Bronchial epithelial cell (primary cell): ENCODE measurements at places on chromosomes 3 and 15.

DNA sequence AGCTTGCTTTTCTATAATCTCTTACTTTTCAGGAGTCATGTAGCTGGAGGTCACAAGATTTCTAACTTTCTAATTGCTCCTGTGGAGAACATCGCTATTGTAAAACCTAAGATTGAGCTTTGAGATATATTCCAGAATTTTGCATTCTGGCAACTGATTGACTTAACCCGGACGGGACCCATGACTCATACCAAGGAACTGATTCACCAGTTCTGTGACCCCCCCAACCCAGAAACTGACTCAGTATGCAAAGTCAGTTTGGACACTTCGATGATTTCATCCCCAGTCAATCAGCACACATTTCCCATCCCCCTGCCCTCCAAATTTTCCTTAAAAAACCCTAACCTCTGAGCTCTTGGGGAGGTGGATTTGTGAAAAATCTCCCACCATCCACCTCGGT, 396.5 kb upstream of the GBE1 start:
- peak; percentile 83 for DNase-seq

DNA sequence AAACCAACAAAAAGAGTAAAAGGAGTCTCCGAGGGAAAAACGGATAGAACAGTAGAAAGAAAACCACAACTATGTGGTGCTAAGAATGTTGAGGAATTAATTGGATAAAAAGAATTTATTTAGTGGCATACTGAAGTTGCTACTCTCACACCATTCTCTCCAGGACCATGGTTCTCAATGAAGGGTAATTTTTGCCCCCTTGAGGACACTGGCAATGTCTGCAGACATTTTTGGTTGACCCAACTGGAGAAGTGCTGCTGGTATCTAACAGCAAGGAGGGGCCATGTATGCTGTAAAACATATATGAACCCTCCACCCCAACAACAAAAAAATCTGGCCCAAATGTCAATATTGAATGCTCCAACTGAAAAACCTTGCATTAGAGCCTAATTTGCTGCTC, 85.9 kb upstream of the CSPG5 start:
- DNase-seq = no peak

DNA sequence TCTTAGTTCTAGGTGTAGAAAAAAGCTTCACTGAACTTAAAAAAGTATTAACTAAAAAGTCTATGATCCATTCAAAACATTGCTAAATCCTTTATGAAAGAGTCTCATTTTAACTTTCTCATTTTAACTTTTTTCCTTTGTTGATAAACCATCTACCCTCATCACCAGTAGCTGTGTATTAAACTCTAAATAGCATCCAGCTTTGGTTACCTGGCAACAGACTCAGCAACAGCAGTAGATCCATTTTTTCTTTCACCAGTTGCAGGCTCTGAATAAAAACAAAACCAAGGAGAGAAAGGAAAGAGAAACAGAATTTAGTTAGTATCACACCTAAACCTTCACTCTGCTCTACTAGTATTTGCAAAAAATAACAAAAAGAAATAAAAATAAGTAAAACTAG, 51.6 kb downstream of the TP53BP1 start:
- peak; percentile 23 for DNase-seq

- no peak for DNase-seq
These were observed 447.8 kb downstream of the FHIT start for GRCh38 chr3:60803216-60804173.

DNA sequence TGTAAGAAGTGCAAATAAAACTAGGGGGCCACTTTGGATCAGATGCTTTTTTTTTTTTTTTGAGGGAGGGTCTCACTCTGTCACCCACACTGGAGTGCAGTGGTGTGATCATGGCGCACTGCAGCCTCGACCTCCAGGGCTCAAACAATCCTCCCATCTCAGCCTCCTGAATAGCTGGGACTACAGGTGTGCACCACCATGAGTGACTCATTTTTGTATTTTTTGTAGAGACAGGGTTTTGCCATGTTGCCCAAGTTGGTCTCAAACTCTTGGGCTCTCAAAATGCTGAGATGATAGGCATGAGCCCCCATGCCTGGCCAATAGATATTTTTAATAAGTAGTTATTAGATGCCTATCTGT, 20.8 kb downstream of the CCR1 start:
- DNase-seq = no peak

- DNase-seq = no peak
These were observed 155.0 kb upstream of the STRIT1 start for GRCh38 chr3:155448531-155448930.

GRCh38 chr15:29942143-29942542, 119.9 kb upstream of the TJP1 start:
- DNase-seq = no peak

- DNase-seq = no peak
These were observed 8.3 kb downstream of the MUC4 start for GRCh38 chr3:195803289-195803908.

- peak; percentile 2 for DNase-seq
These were observed 20.9 kb downstream of the KBTBD8 start for GRCh38 chr3:67018789-67019526.

DNA sequence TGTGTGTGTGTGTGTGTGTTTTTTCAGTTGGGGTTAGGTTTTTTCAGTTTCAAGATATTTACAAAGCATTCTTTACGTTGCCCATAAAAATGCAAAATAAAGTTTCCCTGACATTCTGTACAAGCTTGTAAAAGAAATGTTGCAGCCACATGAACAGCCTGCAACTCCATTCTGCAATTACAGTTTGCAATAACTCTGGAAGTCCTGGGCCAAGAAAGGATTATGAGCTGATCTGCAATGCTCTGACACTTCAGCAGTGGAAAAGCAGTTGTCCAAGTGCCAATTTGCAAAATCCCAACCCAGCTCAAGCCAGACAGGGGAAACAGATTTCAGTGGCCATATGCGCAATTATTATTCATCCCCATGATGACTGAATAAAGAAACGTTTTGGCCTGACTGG, 322.1 kb downstream of the MEX3B start:
- no peak for DNase-seq

DNA sequence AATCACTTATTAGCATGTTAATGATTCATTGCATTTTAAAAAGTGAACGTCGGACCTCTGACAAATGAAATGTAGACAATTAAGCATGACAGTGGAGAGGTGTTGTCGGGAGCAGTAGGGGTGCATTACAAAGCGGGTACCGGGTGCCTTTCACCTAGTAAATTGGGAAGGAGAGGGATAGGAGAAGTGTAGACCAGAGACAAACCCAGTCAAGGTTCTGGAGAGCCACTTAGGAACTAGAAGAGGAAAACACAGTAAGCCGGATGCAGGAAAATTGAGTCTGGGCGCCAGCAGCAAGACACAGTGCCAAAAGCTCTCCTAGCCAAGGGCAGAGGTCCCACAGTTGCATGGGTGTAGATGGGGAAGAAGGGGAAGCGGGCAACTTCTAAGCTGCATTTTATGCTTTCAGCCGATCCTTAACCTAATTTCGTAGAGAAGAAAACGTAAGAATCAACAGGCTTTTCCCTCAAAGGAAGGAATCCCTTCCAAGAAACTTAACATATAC, 3.1 kb upstream of the CERS3 start:
- DNase-seq = no peak

- no peak for DNase-seq
These were observed 248.0 kb upstream of the P2RY1 start for GRCh38 chr3:152586974-152587373.

DNA sequence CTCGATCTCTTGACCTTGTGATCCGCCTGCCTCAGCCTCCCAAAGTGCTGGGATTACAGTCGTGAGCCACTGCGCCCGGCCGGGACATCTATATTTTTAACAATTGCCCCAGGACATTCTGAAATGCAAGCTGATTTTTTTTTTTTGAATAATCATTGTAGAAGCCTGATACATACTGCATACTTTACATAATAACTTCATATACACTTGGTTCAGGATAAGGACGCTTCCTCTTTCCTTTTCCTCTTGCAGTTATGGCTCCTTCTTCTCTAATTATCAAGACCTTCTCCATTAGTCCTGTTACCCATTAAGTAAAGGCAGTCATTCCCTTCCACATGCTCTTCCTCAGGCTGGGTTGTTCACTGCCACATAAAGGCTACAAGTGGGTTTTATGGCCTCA, 58.3 kb downstream of the SLCO3A1 start:
- no peak for DNase-seq

DNA sequence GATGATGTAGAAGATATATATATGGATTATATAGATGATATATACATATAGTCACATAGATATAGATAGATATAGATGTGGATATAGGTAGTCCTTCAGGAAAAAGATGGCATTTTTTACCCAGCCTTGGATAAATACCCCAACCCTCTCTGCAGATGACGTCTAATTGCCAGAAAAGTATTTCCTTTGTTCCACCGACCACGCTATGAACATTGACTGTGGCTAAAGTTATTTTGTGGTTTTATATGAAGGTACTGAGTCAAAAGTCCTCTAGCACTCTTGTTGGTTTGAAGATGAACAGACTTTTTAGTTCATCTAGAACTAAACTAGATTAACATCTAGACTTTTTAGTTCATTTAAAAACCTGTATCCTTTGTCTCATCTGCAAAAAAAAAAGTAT, 207.7 kb downstream of the PLOD2 start:
- no peak for DNase-seq

- DNase-seq = no peak
These were observed 1013.1 kb downstream of the NTRK3 start for GRCh38 chr15:87243474-87243873.

DNA sequence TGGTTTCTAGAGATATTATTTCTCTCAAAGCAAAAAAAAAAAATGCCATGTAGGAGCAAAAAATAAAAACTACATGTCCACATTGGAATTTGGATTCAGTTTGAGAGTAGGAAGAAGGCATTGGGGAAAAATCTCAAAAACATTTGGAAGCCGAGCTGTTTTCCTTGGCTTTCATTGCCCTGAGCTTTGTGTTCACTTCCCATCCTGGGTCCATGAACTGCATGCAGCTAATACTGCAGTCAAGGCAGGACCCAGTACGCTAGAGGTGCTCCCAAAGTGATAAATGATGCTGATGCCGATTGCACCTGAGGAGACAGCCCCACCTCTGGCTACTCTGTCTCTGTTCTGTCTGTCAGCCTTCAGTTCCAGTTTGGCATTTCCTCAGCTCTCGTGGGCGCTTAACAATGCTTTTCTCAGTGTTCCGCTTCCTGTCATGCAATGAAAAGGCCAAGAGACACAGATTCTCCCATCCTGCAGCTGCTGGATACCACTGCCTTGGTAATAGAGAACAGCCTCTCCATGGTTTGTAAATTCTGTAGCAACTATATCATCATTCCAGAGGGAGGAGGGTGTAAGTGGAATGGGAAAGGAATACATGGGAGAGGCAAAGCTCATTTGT, 181.8 kb downstream of the RYR3 start:
- no peak for DNase-seq

GRCh38 chr15:100602823-100603393, 519 bp downstream of the ASB7 start:
- peak; percentile 45 for DNase-seq

DNA sequence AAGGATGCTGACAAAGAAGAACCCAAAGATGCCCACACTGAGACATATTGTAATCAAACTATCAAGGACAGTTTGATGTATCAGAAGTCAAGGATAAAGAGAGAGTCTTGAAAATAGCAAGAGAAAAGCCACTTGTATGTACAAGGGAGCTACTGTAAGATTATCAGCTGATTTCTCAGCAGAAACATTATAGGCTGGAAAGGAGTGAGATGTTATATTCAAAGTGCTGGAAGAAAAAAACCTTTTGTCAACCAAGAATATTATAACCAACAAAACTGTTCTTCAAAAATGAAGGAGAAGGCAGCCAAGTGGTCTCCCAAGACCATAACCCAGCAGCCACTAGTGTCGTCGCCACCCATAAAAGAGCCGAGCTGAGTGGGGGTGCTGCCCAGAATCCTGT, 93.2 kb downstream of the KLF13 start:
- no peak for DNase-seq

DNA sequence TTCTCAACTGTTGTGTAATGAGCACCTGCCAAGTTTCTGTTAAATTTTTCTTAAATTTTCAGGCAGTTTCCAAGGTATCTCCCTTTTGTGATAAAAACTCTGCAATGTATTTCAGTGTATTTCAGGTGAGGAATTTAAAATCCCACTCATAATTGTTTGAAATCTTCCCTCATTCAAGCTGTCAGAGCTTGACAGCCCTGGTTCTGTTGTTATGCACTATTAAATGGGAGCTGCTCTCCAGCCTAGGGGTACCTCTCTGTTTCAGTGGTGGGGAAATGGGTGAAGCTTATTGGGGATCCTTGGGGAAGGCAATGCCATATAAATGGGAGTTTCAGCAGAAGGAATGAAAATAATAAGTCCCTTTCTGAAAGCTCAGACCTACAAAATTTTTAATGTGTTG, 178.0 kb upstream of the TMCO5A start:
- DNase-seq = no peak

DNA sequence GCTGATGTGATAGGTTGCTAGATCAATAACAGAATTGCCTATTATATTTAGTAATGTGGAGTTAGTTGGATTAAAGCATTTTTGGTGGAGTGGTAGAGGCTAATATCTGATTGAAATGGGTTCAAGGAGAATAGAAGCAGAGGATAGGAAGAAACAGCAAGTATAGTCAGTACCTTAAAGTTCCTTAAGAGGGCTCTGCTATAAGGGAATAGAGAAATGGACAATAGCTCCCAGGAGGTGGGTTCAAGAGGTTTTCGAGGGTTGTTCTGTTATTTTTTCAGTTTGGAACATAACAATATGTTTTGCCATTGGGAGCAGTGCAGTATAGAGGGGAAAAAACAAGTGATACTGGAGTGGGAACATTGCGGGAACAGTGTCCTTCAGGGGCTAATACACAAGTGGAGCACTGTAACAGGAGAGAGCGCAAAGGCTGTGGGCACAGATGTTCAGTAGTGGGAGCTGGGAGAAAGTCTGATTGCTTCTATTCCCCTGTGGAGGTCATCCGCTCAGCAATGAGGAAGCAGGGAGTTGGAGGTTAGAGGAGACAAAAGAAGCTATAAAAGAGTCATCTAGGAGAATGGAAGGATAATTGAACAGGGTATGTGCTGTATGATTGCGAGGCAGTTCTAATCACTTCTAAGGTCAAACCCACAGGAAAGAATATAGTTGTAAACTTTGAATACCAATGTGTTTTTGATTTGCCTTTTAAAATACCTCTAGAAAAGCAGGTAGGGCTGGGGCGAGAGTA, 3.3 kb downstream of the MRPS11 start:
- DNase-seq = no peak

DNA sequence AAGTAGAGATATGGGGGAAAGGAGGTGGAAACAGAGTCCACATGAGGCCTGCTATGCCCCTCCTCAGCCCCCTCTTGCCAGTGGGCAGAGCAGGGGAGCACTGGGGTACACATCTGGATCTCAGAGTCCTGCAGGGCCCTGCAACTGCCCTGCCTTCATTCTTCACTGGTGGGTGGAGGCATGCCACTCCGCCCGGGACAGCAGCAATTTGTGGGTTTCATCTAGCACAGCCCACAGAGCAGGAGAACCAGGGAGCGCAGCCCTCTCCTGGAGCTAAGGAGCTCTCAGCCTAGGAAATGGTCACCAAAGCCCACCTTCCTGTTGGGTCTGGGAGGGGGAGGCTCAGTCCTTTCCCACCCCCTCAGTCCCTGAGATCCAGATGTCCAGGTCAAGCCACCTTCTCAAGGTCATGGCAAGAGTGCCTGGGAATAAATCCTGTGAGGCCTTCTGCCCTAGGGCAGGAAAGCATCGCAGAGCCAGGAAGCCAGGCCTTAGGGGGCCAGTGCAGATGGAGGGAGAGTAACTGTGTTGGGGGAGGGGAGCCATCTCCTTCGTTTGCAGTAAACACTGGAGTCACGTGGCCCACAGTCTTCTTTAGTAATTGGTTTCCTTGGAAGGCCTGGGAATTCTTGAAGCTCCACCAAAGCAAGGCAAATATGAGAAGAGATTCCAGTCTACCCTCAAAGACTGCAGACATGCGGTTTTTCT, 31.0 kb downstream of the ANP32A start:
- no peak for DNase-seq
